ENCODE measurements at places on chromosomes 2 and 18.

- no peak for DNase-seq
Observed at GRCh38 chr2:152710713-152711112, 6.5 kb downstream of the PRPF40A start.

- no peak for DNase-seq
Observed at GRCh38 chr2:185665251-185665814, 73.3 kb upstream of the FSIP2 start.

- no peak for DNase-seq
Observed at GRCh38 chr18:8330575-8330974, 278.7 kb upstream of the RAB12 start.

- DNase-seq = no peak
Observed at GRCh38 chr18:25735459-25735858, 355.0 kb downstream of the SS18 start.

- no peak for DNase-seq
Observed at GRCh38 chr2:138454761-138455160, 46.8 kb upstream of the SPOPL start.

DNA sequence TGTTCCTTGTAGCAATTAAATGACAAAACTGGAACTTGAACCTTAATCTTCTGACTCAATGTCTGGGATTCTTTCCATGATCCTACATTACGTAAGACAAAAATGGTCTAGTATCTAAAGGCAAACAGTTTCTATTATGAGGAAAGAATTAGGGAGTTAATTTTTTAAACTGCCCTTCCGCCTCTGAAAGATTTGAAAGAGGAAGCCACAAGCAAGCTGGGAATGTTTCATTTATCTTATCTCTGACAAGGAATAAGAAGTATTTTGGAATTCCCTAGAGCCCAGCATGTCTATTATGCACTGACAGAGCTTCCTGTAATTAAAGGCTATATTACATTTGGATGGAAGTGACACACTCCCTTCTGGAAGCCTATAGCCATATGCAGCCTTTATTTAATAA lies 558.8 kb upstream of the CDH2 start:
- DNase-seq = no peak

GRCh38 chr2:120204022-120204405 lies 19.2 kb downstream of the TMEM185B start:
- no peak for DNase-seq

- no peak for DNase-seq
Observed at GRCh38 chr2:118584062-118584749, 263.2 kb downstream of the EN1 start.

DNA sequence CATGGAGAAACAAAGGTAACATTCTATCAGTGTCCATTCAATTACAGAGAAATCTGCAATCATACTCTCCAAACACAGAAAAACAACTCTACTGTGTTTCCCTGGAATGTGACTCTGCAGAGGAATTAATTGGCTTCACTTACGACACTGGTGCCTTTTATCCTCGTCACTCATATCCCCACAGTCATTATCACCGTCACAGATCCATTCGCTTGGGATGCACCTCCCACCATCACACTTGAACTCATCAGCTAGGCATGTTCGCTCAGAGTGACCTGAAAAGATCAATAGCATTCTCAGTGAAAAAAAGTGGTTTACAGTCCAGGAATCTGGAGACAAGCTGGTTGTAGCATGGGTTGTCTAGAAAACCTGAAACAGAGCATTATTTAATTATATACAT lies 124.3 kb downstream of the DHRS9 start:
- DNase-seq = no peak

- DNase-seq = no peak
Observed at GRCh38 chr2:150097901-150098531, 389.5 kb downstream of the RND3 start.

GRCh38 chr2:105470979-105471378 lies 72.1 kb upstream of the FHL2 start:
- no peak for DNase-seq

GRCh38 chr2:45441571-45441970 lies 169.5 kb downstream of the SRBD1 start:
- DNase-seq = no peak

DNA sequence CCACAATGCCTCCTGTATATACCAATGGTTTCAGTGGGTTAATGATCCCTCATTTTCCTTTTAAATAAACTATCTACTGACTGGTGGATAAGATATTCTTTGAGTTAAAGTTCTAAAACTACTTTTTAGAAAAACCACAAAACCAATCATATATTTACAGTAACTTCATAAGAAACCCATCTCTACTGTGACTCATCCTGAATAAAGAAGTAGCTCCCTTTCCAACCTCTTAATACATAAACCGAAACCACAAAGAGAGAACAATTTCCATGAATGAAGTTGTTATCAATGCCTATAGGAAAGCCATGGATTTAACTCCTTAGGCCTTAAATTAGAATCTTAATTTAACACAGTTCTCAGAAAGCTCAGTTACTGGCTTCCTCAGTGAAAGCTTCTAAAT lies 227.0 kb upstream of the SMAD7 start:
- DNase-seq = no peak

GRCh38 chr2:37561615-37562569 lies 109.5 kb downstream of the CDC42EP3 start:
- no peak for DNase-seq

DNA sequence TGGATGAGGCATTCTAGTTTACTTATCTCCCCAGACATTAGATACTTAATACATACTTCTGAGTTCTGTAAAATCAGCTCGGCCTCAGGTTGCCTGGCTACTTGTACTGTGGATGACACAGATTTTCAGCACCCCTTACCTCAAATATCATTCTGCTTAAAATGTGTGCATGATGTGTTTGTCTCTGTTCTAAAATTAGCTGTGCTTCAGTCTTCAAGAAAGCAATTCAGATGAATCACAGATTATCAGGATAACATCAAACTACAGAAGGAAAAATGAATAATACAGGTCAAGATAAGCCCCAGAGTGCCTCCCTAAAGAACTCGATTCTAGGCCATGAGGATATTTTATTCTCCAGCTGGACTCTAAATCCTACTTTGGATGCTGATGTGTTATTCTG lies 21.3 kb upstream of the MAPRE2 start:
- DNase-seq = no peak

- DNase-seq = no peak
Observed at GRCh38 chr2:100643906-100644501, 81.2 kb downstream of the PDCL3 start.

DNA sequence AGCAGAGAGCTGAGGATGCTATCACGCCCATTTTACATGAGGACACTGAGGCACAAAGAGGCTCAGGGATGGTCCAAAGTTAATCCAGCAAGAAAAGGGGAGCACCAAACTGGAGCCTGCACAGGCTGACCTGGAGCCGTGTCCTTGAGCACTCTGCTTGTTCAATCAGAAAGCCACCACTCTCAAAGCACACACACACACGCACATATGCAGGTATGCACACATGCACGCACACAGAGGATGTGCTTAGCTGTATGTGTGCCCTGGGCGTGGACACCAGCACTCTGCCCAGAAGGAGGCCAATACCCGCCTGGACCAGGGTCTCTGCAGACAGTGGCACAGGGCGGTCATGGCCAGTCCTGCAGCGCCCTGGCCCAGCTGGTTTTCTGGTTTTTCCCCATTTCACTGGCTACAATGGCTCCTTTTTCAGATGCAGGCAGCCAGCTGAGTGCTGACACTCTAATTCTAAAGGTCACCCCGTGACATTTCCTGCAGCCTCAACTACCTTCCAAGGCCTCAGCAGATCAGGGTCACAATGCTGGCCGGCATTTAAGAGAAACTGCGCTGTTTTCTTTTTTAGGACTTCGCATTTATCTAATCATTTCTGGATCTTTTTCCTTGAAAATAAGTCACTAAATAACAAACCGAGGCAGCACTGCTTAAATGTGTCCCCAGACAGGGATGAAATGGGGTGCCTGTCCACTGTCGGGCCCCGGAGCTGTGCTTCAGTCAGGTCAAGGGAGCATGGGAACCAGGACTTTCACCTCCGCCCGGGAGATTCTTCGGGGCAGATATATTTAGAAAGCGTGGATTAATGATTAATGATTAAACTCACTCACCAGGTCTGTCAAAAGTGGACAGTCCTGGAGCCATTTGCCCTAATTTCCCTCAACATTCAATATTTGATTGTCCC lies 104.5 kb downstream of the HDAC4 start:
- no peak for DNase-seq

DNA sequence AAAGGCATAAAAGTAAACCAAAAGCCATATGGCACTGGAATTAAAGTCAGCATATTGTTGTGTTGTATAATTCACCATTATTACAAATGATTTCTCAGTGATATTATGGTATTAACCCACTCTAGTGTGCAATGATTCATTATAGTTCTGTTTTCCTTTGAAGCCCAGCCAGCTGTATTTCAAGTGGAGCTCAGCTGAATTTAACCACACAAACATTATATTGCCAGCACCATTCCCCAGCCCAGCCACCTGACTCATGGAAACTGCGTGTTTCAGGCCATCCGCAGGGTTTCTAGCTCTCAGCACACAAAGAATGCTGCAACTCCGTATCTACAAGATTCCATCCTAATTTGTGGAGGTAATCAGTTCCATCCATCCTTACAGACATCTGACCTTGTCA lies 166.8 kb upstream of the CHAC2 start:
- no peak for DNase-seq

GRCh38 chr2:100773538-100773937 lies 46.4 kb upstream of the NPAS2 start:
- no peak for DNase-seq

- no peak for DNase-seq
Observed at GRCh38 chr18:44841752-44842587, 161.3 kb downstream of the SETBP1 start.

DNA sequence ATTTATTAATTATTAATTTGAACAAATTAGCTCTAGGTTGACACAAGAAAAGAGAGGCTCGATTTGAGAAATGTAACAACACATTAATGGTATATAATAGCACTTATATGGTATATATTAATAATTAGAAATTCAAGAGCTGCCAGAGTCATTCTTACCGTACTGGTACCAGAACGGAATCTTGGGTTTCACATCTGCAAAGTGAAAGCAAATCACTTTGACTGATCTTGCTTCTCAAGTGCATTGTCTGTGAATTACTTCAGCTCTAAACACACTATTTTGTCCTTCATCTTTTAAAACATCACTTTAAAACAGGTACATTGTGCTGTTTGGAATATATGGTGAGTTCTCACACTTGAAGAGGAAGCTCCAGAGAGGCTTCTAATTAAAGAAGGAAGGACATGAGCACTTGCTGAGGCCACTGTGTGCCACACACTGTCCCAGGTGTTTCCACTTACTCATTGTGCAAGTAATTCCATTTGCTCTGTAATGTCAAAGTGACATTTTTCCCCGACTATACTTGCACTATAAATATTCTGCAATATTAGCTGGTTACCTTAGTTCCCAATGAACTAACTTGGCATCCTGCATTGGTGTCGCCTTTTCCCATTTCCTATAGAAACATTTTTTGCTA lies 85.8 kb downstream of the PLA2R1 start:
- DNase-seq = no peak

DNA sequence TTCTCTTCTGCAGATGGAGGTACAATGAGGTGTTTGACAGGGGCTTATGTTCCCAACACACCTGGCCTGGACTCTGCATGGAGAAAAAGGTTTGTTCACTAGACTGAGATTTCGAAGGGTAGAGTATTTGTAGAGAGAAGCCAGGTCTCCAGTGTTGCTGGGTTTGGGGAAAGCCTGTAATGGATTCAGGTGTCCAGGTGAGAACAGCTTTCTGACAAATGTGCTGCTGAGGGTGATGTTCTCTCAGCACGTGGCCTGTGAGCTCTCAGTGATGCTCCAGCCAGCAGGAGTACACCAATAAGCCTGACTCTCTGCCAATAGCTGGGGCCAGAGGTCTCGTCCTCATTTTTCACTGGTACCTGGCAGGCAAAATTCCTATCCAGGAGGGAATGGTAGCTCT lies 43.8 kb upstream of the ARHGAP25 start:
- DNase-seq = no peak

DNA sequence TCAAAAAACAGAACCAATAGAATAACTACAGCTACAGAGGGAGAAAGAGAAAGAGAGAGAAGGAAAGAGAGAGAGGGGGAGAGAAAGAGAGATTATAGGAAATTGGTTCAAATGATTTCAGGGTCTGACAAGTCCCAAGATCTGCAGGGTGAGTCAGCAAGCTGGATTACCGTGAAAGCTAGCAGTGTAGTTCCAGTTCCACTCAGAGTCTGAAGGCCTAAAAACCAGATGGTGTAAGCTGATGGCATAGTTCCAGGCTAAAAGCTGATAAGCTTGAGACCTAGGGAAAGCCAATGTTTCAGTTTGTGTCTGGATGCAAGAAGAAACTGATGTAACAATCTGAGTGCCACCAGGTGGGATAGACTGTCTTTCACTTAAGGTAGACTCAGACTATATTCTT lies 397.7 kb downstream of the TRIB2 start:
- no peak for DNase-seq

DNA sequence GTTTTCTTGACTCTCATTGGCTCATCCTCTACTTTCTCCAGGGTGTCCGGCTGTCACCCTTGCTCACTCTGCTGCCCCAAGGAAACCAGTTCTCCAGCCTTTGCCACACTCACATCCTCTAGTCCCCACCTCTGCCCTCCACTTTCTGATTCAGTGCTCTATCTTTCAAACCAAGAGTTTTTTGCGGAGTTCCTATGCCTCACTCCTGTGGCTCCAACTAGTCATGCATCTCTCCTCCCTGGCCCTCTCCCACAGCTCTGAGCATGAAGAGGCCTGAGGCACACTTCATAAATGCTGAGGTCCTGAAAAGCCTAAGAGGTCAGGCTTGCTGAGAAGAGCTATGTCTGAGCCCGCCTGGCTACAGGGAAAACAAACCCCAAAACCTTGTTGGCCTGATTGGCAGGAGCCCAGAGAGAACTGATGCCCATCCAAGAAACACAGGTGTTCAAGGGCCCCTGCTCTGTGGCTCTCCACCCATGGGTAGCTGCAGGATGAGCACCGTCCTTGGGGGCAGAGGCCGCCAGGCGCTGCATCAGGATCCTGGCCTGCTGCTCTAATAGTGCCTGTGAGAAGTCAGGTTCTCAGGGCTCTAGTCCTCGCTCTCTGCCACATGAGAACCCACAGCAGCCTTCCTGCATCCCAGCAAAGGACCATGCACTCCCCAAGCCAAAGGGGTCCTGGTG lies 42.1 kb downstream of the HS1BP3 start:
- no peak for DNase-seq

GRCh38 chr2:240216167-240216566 lies 75.7 kb upstream of the OTOS start:
- no peak for DNase-seq

- DNase-seq = no peak
Observed at GRCh38 chr2:68059784-68060525, 2.8 kb downstream of the C1D start.

GRCh38 chr18:58535340-58536201 lies 93.3 kb downstream of the ALPK2 start:
- no peak for DNase-seq

DNA sequence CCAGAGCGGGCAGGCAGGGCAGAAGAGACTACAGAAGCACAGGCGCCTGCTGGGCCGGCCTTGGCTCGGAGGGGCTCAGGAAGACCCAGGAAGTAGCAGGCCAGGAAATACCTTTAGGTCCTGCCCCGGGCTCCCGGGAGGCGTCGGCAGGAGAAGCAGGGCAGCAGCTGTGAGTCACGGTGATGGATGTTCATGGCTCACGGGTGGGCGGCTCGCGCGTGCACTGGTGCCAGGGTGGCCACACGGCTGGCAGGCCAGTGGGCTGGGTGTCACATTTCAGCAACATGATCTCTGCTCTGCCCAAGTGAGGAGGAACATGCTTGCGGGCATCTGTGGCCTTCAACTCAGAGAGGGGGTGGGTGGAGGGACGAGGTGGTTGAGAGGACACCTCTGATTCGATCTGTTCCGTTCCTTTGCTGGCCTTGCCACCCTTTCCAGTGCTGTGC lies 139.3 kb downstream of the KLHL29 start:
- DNase-seq = no peak

Data from stimulated activated CD8-positive, alpha-beta memory T cell treated with anti-CD3 and anti-CD28 coated beads, Interleukin-2, amount 100 ng/mL, for 1 hour (primary cell).